ENCODE measurements at places on chromosomes 2 and 18. TPM values are rescaled to one million over a fixed set of nuclear protein-coding genes. Genes with fewer than 3 reads are reported as not detected.
A peak's percentile ranks its signal among the peaks of the same experiment; 100 is the strongest.

DNA sequence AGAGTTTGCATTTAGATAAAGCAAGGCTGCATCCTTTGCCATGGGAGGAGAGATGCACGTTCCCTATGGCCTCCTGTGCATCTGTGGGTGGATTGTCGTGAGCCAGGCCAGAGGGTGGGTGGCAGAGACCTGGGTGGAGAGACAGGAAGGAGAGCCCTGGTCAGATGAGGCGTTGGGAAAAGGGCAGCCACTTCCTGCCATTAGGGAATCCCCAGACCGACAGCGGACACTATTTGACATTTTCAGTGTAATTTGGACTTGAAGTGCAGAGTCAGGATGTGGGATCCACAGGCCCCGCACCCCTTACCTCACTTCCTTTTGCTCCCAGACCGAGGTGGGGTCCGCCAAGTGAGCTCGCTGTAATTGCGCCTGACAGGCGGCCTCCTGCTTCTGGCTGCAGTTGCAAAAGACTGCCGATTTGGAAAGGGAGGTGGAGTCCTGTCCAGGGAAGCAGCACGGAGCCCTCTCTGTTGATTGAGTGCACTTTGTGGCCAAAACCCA, 150.0 kb downstream of the DYSF start:
- peak; percentile 49 for DNase-seq

DNA sequence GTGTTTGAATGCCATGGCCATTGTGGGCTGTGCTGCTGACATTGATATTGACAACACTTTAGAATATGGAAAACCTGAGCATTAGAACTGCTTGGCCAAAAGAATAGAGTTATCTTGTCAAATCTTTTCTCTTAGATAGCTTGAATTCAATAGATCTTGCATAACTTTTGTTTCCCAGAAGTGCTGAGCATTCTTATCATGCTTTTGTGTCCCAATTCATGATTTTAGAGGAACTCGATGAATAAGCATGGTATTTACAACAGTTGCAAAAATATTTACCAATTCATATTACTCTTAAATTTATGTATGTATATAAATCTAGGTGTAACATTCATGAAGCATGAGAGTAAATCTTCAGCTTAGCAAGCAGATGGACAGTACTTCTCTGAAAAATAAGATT, 508.0 kb downstream of the BCL11A start:
- DNase-seq: no peak

Gene PPM1B
- total RNA-seq: 75.6 TPM

Gene PAIP2B
- total RNA-seq: 4.9 TPM

DNA sequence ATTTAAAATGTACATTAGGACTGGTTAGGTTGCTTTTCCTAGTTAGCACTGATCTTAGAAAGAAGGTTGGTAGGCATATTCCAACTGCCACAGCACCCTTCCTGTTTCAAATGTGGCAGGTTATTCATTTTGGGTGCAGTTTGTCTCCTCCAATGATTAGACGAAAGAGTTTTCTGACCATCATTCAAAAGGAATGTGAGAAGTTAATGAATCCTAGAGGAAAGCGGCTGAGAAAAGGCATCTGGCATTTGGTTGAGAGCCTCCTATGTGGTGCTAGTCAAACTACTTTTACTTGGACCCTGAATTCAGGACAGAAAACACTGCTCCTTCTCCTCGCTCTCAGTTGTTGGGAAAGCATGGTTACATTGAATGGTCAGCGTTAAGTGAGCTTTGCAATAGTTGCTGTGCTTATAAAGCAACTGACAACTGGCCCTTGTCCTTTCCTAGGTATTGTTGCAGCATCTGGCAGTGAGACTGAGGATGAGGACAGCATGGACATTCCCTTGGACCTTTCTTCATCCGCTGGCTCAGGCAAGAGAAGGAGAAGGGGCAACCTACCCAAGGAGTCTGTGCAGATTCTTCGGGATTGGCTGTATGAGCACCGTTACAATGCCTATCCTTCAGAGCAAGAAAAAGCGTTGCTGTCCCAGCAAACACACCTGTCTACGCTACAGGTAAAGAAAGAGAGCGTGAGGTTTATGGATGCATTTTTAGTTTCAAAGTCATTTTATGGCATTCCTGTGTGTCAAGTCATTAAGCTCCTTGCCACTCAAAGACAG, 6.1 kb downstream of the TGIF1 start:
- DNase-seq: no peak

Gene GREB1
- total RNA-seq: 7.2 TPM

GRCh38 chr18:46676182-46676835, 19.3 kb upstream of the LOXHD1 start:
- DNase-seq: no peak

Gene AQP12A
- not detected for total RNA-seq

GRCh38 chr18:10113121-10114022, 199.6 kb downstream of the VAPA start:
- DNase-seq: no peak

Gene RASGRP3
- total RNA-seq: 12.8 TPM

Gene SIX3
- not detected for total RNA-seq

Gene TMEM214
- 106 TPM for total RNA-seq

DNA sequence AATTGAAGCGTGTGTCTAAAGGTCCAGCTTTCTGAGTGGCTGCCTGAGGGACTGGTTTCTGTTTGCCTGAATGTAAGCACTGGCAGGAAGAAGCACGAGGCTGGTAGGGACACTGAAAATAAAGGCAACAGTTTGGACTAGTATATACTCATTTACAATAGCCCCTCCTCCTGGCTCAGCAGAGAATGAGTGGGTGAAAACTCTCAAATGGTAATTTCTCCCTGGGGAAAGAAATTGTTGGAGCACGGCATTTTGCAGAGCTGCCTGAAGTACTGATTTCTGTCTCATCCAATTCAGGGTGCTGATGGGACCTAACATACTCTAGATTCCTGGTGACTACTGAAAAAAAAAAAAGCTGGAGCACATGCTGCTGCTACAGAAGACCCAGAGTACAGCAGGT, 17.3 kb upstream of the SPP2 start:
- DNase-seq: no peak

Gene GFPT1
- total RNA-seq: 67.8 TPM

GRCh38 chr2:233271693-233272092, 20.2 kb downstream of the ATG16L1 start:
- no peak for DNase-seq

- DNase-seq: no peak
Measured at GRCh38 chr18:9217743-9218451, 81.3 kb downstream of the ANKRD12 start.

DNA sequence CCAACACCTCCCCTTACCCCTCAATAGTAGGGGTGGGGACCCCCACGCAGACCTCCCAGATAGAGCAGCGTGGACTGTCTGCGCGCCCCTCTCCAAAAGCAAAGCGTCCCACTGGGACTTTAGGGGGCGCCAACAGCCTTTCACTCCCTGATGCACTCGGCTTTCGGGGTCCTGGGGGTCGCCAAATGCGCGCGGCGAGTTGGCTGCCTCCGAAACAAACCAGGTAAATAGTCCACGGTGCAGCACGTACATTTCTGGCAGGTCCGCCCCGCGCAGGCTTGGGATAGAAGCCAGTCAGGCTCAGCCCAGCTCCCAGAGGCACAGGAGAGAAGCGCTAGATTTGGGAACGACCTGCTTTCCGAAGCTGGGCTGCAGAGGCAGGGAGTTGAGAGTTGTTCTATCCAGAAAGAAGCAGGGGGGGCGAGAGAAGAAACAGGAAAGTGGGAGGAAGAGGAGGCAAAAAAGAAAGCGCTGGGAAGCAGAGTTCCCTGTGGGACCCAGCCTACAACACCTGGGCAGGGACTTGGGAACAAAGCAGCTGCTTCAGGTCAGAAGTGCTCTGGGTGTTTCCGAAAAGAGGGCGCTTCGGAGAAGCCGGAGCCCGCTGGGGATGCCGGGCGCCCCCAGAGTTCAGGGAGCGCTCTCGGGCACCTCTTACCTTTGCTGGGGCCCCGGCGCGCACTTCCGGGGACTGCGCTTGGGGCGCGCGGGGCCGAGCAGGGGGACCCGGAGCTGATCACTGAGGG, 544 bp downstream of the EVA1A start:
- DNase-seq: no peak

DNA sequence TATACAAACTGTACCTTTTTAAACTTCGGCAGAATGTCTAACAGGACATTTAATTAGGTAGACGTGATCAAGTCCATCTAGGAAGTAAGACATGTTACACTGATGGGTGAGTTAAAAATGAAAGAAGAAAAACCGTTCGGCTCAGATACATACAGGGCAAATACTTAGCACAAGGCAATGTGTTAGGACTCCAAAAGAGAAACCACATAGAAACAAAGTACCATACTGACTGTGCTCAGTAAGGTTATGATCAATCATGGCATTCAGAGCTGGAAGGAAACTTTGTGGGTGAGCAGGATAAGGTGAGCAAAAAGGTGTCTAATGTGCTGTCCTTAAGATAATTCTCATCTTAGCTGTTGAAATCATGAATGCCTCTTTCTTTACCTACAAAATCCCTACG, 211.9 kb downstream of the STK39 start:
- DNase-seq: no peak

GRCh38 chr2:203195331-203196036, 43.3 kb upstream of the CYP20A1 start:
- DNase-seq: no peak

GRCh38 chr2:42953216-42953615, 160.8 kb upstream of the HAAO start:
- no peak for DNase-seq

DNA sequence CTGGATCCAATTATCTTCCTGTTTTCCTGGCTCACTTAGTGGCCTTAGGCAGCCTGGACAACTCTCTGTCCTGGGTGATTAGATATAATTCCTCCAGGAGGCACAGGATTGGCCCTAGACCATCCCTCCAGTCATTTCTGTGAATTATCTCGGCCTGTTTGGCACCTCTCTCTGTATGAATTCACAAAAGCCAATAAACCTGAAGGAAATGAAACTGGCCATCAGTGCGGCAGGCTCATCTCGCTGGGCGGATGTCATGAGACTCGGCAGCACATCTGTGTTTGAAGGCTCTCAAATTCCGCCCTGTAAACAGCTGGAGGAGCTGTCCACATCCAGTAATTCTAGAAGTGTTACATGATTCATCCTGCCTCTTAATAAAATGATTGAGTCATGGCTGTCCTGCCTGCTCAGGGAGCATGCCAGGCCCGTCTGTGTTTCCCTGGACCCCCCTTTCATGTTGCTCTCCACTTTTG, 38.6 kb downstream of the ACOXL start:
- no peak for DNase-seq

- DNase-seq: no peak
Measured at GRCh38 chr2:210568108-210568507, 11.7 kb downstream of the CPS1 start.

GRCh38 chr2:120952318-120952717, 216.7 kb downstream of the GLI2 start:
- no peak for DNase-seq

Gene MAB21L4
- total RNA-seq: not detected

- DNase-seq: no peak
Measured at GRCh38 chr2:164873210-164873908, 31.7 kb upstream of the COBLL1 start.

GRCh38 chr2:42724886-42725285, 39.0 kb downstream of the OXER1 start:
- DNase-seq: no peak

- DNase-seq: peak; percentile 53
Measured at GRCh38 chr2:21052044-21052443, 8.2 kb upstream of the APOB start.

DNA sequence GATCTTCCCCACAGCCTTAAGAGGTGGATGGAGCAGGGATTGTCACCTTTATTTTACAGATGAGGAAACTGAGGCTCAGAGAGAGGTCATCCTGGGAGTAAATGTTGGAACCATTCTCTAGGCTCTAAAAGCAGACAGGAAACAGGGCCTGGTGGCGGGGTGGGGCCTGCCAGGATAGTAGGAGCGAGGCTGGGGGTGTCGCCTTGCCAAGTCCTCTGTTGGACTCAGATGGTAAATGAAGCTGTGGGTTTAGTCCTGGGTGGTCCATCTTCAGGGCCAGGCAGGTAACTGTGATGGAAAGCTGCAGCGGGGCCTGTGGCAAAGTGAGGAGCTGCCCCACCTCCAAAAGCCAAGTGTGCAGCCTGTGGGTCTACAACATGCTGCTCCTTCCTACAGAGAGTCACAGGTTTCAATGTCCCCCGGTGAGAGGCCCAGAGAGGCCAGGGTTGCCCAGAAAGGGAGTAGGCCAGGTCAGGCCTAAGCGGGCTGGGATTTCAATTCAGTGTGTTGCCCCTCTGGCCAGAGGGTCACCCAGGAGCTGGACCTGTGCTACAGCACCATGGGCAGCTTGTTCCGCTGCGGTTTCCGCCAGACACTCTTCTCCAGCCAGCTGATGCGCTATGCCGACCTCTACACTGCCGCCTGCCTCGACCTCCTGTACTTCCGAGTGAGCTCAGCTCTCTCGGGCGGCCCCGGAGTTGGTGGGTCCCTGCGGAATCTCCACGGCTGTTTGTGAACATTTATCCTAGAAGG, 6.6 kb downstream of the NT5DC4 start:
- no peak for DNase-seq

- no peak for DNase-seq
Measured at GRCh38 chr2:46913471-46914381, 1.9 kb downstream of the MCFD2 start.

Gene ASAP2
- 72.4 TPM for total RNA-seq

Gene LOXHD1
- total RNA-seq: 0.16 TPM

Data from aorta (tissue), 5 donors.